ENCODE measurements at places on chromosomes 4 and X. TPM values are rescaled to one million over a fixed set of nuclear protein-coding genes. Genes with fewer than 3 reads are reported as not detected.

CDS1 gene
- not detected for total RNA-seq

DNA sequence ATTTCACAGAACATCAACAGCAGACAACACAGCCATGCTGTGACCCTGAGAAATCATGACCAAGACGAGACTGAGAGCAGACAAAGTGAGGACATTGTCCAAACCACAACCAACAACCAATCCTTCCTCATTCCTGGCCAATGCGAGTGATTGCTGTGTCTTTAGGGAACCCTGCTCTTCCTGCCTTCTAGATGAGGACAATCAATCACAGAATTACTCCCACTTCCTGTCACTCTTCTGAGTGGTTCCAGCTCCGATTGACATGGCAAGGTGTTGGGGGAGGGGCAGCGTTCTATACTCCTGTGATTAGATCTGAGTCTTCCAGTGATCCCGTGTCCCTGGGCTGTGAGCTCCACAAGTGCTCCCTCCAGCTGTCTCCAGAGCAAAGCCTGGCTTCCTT, 227.8 kb downstream of the STIM2 start:
- no peak for DNase-seq

HMX1 gene
- total RNA-seq = not detected

CT45A1 gene
- not detected for total RNA-seq

- no peak for DNase-seq
Measured at GRCh38 chrX:130770615-130771014, 132.4 kb downstream of the ENOX2 start.

DNA sequence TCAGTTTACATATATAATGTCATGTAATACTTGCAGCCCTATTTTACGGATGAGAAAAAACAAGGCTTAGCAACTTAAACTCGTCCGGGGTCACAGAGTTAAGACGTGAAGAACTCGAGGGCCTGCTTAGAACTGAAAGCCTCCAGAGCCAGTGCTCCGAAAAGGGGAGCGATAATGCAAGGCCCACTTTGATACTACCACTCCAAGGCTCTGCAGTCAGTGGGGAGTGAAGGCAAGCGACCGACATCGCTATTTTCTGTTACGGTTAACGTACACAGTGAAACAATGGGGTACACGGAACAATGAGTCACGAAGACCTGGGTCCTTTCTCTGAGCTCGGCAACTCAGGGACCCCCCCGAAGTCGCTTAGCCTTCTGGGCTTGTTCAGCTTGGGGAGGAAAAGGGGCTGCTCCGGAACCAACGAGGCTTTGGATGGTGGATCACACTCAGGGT, 965 bp downstream of the PPA2 start:
- DNase-seq = no peak

DNA sequence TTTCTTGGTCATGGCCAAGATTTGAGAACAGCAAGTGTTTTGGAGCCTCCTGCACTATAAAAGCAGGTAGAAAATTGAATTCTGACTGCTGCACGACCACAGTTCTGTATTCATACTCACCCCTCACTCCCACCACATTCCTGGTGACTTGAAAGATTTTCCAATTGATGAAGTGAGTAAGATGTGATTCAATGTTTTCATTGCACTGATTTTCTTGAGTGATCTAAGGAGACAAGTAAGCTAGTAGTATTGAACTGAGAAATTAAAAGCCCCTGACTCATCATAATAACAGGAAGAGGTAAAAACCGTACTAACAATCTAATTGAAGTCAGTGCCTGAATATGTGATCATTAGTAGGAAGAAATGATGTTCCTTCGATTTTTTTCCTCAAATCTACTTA, 6.1 kb upstream of the SEC24D start:
- no peak for DNase-seq

Data from cardiac septum (tissue), 1 donor.